CD4-positive, alpha-beta T cell treated with Interleukin-2 at 100 ng/mL for 4 hours (primary cell): ENCODE measurements at places on chromosomes 12 and 14.
A peak's percentile ranks its signal among the peaks of the same experiment; 100 is the strongest.

GRCh38 chr12:100539202-100539601 is 34.3 kb upstream of the GAS2L3 start:
- DNase-seq = no peak

GRCh38 chr14:24712909-24713308 is 78.9 kb upstream of the GZMB start:
- no peak for DNase-seq

DNA sequence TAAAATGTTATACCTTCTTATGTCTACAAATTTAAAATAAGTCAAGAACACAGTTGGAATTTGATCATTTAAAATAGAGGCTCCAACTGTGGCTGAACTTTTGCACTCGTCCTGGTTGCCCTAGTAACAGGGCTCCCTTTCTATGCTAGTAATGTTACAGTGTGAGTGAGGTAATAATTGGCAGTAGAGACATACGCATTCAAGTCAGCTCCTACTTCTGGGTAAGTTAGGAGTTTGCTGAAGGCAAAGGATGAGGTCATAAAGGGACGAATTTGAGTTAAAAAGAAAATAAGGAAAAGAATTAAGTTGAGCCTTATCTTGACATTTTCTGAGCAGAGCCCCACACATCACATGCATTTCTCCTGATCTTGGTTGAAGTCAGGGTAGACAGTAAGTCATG is 129.1 kb downstream of the TMEM117 start:
- DNase-seq = no peak

- DNase-seq = no peak
Measured at GRCh38 chr12:110917961-110918360, 2.4 kb downstream of the MYL2 start.

DNA sequence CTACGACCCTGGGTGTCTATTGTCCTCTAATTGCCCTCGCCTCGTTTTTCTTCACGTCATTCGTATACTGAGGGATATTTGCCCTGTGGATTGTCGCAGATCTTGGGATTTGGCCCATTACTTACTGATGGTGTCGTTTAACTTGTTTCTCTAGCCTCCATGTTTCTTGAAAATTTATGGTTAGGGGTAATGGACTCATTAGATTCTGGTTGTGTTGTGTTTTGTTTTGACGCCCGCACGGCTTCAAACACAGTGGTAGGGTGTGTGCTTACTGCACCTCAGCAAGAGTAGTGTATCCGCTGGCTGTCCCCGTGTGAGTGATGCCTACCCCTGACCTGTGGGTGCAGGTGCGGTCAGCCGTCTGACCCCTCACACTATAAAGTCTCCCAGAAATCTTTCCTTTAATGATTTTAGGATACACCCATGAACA is 874 bp upstream of the RNU6-8 start:
- peak; percentile 8 for DNase-seq

DNA sequence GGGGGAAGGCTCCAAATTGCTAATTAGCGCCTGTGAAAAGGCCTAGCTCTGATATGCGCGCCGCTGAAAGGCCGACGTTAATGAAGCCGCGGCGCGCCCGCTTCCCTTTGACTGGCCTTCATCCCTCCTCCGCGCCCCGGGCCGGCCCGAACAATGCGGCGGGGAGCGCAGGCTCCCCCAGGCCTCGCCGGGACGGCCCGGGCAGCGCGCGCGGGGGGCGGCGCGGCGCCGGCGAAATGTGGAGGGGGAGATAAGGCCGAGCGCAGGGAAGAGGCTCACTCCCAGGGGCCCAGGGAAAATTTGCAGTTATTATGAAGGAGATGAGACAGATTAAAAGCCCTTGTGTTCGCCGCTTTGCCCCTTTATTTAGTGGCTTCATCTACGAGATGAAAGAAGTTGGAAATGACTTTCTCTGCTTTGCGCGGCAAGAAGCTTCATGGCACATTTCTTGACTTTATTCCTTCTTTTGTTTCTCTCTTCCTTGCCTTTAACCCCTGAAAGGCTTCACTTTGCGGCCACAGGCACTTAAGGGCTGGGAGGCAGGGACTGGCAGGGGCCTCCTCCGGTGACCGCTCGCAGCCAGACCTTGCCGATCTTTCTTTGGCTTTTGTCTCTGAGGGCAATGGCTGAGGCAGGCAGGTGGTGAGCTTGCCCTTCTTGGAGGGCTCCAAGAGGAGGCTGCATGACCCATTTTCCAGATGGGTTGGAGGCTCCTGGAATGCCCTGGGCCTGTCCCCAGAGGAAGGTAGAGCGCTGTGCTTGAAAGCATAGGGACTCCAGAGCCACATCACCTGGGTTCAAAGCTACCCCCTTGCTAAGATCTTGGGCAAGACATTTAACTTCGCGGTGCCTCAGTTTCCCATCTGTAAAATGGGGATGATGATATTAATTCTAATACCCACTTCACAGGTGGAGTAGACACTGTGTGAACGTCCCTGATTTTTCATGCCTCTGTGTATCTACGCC is 12.7 kb upstream of the GPATCH2L start:
- DNase-seq = no peak

DNA sequence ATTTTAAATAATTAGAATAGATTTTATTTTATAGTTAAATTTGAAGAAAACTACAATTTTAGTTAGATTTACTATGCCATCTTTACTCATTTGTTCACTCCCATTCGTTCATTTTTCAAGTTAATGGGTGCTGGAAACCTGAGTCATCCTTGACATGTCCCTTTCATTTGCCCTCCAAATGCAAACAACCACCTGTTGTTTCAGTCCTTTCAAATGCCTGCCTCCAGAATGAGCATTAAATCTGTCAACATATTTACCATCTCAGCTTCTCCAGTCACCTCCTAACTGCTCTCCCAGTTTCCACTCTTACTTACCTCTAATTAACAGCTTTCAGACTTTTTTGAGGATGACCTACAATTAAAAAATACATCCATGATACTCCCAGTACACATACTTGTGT is 375.5 kb downstream of the RAD51B start:
- no peak for DNase-seq

DNA sequence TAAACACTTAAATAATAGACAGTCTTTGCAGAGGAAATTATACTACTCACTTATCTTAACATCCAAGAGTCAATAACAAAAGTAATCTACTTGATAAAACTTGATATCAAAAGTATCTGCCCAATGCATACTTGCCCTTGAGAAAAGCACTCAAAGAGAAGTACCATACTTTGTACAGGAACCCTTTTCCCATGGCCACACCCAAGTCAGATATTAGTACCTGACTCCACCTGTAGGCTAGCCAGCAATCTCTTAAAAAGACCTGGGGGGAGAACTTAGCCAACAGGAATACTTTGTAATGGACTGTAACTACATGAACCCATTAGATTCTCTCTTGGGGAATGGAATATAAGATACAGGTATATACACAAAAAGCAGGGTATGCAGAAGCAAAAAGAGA is 99.6 kb upstream of the HECTD1 start:
- DNase-seq = no peak

DNA sequence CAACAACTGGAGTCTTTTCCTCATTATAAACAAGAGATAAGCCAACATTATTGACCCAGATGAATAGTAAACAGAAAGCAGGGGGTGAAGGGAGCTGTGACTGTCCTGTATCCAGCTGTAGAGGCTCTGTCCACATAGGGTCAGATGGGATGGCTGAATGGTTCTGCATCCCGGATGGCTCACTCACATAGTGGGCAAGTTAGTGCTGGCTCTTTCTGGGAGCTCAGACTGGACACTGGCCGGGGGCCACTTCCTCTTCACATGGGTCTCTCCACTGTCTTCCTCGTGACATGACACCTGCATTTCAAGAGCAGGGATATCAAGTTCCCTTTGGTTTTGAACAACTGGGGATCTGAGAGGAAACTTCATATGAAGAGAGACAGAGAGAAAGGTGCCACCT is 969.6 kb upstream of the TMEM132C start:
- no peak for DNase-seq
